Mononuclear cell (primary cell): ENCODE measurements at places on chromosomes 11 and 22. TPM values are rescaled to one million over a fixed set of nuclear protein-coding genes. Genes with fewer than 3 reads are reported as not detected.

The OR2AT4 gene
- total RNA-seq, result not detected

The OR52E8 gene
- not detected for total RNA-seq

The PHOX2A gene
- not detected for total RNA-seq

The ACCS gene
- total RNA-seq, result 4.8 TPM

The C1QTNF4 gene
- 0.31 TPM for total RNA-seq

The C11orf21 gene
- total RNA-seq, result 17.3 TPM

The OR5A1 gene
- under 0.01 TPM for total RNA-seq

The NAALADL1 gene
- 6.6 TPM for total RNA-seq

The PPP2R5B gene
- 5.8 TPM for total RNA-seq

The CASP5 gene
- total RNA-seq, result 0.84 TPM

The TH gene
- total RNA-seq, result not detected

The PAMR1 gene
- total RNA-seq, result 0.10 TPM

The LRRC51 gene
- 0.63 TPM for total RNA-seq
